ENCODE measurements at places on chromosomes 13 and 19.
A peak's percentile ranks its signal among the peaks of the same experiment; 100 is the strongest.

DNA sequence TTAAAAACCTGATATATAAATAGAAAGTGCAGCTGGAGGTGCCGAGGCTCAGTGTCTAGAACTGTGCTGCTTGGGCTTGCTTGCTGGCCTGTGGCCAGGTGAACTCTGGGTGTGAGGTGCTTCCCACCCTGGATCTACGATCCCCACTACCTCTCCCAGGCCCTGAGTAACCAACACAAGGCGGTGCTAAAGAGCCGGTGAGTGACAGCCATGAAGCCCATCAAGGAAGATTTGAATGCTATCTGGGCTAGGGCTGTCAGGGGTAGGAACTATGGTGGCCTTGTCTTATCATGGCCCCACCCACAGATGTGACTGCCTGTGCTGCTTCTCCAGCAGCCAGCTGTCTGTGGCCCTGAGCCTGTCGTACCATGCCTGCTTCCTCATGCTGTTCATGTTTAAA lies 25.6 kb upstream of the ZNF91 start:
- no peak for DNase-seq

GRCh38 chr19:40278361-40279035 lies 6.6 kb downstream of the AKT2 start:
- DNase-seq = no peak

DNA sequence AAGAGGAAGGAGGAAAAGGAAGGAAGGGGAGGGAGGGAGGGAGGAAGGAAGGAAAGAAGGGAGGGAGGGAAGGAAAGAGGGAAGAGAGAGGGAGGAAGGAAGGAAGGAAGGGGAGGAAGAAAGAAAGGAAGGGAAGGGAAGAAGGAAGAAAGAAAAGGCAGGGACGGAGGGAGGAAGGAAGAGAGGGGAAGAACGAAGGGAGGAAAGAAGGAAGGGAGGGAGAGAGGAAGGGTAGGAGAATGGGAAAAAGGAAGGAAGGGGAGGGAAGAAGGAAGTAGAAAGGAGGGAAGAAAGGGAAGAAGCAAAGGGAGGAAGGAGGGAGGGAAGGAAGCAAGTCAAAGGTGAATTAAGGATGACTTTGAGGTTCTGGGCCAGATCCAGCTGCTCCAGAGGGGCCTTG lies 3.0 kb downstream of the ACSBG2 start:
- no peak for DNase-seq

GRCh38 chr13:97403893-97404750 lies 29.8 kb upstream of the RAP2A start:
- DNase-seq = no peak

DNA sequence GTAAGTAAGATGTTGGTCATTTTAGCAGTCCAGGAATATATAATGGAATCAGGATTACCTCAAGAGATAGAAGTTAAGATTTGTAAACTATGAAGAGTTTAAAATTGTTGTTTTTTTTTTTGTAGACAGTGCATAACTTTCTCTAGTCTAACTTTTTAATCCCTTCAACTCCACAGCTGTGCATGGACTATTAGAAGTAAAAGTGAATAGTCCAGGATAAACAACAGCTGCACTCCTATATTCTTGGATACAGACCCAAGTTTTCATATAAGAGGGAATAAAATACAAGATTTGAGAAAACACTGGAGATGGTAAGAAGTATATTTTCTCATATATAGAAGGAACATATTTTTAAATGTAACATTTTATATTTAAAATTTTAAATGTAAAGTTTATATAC lies 1509.9 kb downstream of the SLITRK5 start:
- no peak for DNase-seq

GRCh38 chr19:54684527-54684926 lies 21.7 kb downstream of the LILRB4 start:
- DNase-seq = no peak

- peak; percentile 88 for DNase-seq
Observed at GRCh38 chr19:12956446-12957388, at the start of gene GADD45GIP1. GADD45GIP1 (minus strand) TSS chr19:12957223; CDS start chr19:12957212, 11 bp downstream.

GRCh38 chr13:36857253-36857652 lies 38.2 kb downstream of the RFXAP start:
- no peak for DNase-seq

- DNase-seq = no peak
Observed at GRCh38 chr13:88068975-88069374, 397.8 kb downstream of the SLITRK5 start.

DNA sequence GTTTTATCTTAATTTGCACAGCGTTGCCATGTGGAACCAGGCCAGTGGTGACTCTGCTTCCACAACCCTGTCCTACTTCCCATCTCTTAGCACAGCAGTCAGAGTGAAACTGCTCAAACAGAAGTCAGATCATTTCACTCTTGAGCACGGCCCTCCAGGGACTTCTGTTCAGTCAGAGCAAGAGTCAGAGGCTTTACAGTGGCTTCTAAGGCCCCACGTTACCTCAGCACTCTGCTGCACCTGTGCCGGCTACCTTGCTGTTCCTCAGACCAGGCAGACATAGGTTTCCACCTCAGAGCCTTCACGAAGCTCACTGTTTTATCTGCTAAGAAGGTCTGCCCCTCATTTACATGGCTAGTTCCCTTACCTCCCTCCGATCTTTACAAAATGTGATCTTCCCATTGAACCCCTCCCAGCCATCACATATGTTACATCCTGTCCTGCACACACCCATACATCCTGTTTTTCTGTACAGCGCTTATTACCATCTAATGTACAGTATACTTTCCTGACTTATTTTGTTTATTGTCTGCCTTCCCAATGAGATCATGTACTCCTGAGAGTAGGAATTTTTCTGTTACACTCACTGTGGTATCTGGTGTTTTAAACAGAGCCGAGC lies 41.6 kb downstream of the TM9SF2 start:
- no peak for DNase-seq

- DNase-seq = no peak
Observed at GRCh38 chr19:38221919-38222830, 1.8 kb downstream of the DPF1 start.

DNA sequence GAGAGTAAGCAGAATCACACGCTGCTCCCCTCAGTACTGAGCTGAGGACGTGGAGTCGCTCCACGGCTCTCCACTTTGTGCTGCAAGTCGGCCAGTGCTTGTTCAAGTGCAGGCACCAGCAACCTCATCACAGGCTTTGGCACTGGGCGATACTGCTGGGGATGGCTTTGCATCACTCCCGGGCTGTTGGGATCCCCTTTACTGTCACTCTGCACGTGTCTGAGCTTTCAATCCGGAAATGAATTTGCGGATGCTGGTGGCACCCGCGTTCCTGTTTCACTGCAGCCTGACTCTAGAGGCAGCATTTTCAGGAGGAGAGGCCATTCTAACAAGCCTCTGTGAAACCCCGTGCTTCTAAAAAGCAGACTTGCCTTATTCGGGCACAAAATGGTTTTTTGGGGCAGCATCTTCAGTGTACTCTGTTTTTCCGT lies 19.1 kb downstream of the SMARCA4 start:
- DNase-seq = no peak

- DNase-seq = peak; percentile 94
Observed at GRCh38 chr13:102394158-102395053, 7.4 kb downstream of the FGF14 start.

GRCh38 chr13:44918326-44919103 lies 70.8 kb downstream of the NUFIP1 start:
- peak; percentile 81 for DNase-seq

DNA sequence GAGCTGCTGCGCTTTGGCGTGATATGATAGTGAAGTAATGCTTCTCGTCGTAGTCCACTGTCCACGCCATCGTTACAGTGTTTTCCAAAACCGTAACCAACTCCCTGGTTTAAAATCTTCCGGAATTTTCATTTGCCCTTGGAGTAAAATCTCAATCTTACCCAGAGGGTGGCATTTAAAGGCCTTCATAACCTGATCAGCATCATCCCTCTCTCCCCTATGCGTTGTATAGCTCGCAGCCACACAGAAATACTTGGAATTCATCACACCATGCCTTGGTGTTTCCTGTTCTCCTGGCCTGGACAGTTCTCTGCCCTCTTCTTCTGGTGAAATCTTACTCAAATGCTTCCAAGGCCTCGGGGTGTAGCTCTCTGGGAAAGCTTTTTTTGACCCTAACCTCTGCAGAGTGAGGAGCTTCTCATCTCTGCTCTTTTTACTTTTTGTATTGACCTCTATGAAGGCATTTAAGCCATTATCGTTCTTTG lies 839 bp downstream of the MPHOSPH8 start:
- DNase-seq = no peak

GRCh38 chr19:10603084-10603872 lies 16.2 kb upstream of the AP1M2 start:
- DNase-seq = peak; percentile 80

GRCh38 chr19:19520989-19521388 lies 5.0 kb downstream of the NDUFA13 start:
- no peak for DNase-seq

- DNase-seq = no peak
Observed at GRCh38 chr19:40908976-40909375, 26.9 kb upstream of the CYP2A7 start.

DNA sequence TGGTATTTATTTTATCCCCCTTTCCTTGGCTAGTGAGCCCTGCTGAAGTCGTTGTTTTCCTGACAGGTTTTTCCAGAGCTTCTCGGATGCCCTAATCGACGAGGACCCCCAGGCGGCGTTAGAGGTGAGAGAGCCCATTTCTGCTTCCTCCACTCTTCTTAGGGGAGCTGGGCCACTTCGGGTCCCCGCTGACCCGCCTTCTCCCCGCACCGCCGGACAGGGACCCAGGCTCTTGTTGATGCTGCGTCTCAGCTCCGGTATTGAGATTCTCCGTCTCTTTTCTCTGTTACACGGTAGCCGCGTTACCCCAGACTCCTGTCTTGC lies 306 bp downstream of the SUGT1 start:
- no peak for DNase-seq

GRCh38 chr13:24039621-24040475 lies 120.7 kb upstream of the SPATA13 start:
- DNase-seq = no peak

GRCh38 chr13:59360108-59360507 lies 803.6 kb downstream of the DIAPH3 start:
- no peak for DNase-seq
